ENCODE measurements at places on chromosomes 5 and 9.
A peak's percentile ranks its signal among the peaks of the same experiment; 100 is the strongest.

DNA sequence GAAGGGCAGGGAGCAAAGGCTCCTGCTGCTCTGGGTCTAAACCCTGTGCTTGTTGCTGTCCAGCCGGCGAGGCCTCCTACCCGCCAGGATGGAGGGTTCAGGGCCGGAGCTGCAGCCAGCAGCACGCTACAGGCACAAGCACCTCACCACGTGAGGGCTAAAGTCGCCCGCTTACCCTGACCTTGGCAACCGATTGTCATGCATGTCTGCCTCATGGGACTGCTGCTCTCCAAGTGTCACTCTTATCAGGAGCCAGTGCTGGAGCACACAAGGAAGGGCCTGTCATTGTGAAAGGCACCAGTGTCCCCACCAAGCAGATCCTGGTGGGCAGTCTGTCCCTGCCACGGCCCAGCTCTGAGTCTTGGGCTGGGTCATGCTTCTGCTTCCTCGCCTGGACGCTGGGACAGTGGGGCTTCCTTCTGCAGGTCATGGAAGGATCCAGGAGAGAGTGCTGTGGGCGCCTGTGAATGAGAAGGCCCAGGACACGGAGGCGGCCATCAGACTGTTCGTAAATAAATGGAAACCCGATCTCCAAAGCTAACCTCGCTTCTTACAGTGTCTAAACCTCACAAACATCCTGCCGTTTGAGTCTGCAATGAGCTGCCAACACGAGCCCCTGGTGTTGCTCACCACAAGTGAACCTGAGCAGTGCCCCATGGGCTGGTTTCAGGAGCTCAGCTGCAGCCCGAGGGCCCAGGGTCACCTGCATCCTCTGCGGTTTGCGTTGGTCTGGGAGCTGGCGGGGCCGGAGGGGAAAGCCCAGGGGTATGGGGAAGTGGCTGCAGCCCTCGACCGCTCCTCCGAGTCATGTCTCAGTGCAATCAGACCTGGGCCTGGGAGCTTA lies 58.2 kb upstream of the RXRA start:
- peak; percentile 31 for DNase-seq

GRCh38 chr5:179497636-179498340 lies 52.6 kb upstream of the RUFY1 start:
- DNase-seq: no peak

DNA sequence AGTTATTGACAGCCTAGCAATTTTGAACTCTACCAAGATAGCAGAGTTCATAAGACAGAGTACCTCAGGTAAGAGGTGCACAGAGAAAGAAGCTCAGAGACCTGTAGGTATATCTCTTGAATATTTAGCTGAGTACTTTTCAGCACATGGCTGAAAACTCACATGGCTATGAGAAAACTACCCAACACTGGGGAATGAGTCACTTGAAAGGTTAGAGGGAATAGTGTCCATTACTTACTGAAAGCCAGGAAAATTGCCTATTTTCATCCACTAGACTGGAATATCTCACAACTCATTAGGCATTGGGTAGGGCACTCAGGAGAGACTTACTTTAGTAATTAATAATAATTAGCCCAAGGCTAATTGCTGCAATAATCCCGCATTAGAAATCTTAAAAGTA lies 8.3 kb downstream of the TSLP start:
- DNase-seq: no peak

DNA sequence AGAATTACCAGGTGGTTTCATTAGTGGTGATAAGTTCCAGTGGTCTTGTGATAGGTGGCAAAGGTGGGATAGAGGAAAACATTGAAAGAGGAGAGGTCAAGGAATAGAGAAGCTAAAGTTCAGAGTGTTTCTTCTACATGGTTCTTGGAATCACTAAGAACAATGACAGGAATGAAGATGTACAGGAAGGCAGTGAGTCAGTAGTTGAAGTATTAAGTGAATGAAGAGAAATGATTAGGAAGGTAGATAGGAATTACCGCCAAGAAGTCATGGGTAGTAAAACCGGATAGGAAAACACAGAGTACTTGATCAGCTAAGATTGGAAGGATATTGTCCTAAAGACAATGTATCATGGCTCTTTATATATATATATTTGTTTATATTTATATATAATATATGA lies 37.9 kb upstream of the RASA1 start:
- no peak for DNase-seq

DNA sequence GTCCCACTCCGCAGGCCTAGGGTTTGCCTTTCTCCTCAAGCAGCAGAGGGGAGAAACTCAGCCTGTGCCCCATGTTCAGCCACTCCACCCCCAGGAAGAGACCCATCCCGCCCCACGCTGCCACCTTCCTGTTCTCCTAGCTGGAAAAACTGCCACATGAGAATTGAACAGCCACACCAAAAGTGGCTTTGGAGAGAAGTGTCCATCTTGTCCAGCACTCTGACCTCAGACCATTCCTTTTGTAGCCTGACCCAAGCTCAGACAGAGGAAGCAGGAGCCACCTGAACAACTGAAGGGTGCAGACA lies 8.3 kb upstream of the SLC25A48 start:
- DNase-seq: no peak

DNA sequence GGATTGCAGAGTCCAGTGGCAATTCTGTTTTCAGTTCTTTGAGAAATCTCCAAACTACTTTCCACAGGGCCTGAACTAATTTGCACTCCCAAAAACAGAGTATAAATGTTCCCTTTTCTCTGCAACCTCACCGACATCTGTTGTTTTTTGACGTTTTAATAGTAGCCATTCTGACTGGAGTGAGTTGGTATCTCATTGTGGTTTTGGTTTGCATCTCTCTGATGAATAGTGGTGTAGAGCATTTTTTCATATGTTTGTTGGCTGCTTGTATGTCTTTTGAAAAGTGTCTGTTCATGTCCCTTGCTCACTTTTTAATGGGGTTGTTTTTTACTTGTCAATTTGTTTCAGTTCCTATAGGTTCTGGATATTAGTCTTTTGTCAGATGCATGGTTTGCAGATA lies 72.6 kb downstream of the PALM2AKAP2 start:
- DNase-seq: no peak

- peak; percentile 8 for DNase-seq
Measured at GRCh38 chr5:157100140-157100679, 8.6 kb downstream of the HAVCR2 start.

DNA sequence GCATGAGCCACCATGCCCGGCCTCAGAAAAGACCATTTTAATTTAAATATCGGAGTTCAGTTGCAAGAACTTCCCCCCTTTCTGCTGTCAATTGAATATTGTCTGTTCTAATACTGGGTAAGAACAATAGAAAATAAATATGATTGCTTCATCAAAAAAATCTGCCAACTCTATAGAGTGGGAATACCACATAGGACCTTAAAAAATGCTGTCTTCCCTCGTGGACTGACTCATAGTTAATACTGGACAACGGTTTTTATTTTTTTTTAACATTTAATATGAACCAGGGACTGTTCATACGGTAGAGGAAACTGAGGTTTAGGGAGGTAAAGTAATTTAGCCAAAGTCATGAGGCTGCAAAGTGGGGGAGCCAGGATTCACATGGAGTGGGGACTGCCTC lies 9.7 kb downstream of the ZNF462 start:
- DNase-seq: no peak

DNA sequence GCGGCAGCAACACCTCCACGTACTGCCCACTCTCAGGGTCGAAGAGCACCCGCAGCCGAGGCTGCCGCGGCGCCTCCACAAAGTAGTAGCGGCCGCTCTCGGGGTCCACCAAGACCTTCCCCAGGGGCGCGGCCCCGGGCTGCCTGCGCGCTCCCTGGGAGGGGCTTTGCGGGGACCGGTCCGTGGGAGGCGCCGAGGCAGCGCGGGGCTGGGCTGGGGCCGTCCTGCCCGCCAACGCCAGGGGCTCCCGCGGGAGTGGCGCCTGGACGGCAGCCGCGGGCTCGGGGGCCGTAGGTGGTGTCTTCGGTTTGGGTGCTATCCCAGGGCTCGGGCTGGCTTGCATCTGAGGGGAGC lies 2.6 kb upstream of the MZB1 start:
- no peak for DNase-seq

- no peak for DNase-seq
Measured at GRCh38 chr5:139951296-139951924, 91.7 kb downstream of the NRG2 start.

DNA sequence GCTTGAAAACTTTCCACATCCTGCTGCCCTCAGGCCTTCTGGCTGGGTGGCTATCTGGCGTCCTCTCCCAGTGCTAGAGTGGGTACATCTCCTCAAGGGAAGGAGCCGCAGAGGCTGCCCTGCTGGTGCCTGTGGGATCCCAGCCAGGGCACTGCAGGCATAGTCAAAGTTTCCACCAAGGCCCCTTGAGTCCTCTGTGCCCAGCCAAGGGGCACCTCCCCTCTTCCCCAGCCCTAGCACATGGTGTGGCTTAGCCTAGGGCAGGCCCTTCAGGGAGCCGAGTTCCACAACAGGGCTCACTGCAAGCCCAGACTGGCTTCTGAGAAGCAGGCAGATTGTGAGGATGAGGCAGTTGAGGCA lies 103.2 kb downstream of the RGS3 start:
- DNase-seq: no peak

DNA sequence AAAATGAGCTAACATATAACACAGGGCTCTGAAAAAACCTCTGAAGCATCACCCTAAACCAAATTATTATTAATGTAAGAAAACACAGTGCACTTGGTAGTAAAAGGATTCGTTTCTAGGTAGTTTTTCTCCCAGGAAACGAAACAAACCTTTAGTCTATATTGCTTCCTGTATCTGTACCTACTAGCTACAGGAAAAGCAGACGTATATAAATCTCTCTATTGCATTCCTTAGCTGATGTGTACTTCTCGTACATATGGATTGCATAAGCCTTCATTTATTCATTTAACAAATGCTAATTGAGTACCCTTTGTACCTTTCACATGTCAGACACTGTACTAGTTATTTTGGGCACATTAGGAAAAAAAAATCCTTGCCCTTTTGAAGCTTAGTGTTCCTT lies 85.0 kb upstream of the RASA1 start:
- no peak for DNase-seq

DNA sequence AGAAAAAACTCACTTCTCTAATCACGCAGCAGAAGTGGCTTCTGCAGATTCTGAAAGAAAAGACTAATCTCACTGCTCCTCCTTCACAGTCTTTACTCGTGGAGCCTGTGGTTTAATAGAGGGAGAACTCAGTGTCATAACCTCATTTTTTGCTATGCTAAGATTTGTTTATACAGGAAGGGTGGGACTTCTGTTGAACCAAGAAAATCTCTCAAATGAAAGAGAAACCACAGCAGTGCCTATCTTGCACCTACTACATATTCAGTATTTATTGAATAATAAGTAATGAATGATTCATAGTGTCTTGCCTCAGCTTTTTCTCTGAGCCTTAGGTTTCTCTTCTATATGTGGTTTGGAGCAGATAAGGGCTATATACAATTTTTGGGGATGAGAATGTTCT lies 136.1 kb upstream of the DMAC1 start:
- peak; percentile 32 for DNase-seq

DNA sequence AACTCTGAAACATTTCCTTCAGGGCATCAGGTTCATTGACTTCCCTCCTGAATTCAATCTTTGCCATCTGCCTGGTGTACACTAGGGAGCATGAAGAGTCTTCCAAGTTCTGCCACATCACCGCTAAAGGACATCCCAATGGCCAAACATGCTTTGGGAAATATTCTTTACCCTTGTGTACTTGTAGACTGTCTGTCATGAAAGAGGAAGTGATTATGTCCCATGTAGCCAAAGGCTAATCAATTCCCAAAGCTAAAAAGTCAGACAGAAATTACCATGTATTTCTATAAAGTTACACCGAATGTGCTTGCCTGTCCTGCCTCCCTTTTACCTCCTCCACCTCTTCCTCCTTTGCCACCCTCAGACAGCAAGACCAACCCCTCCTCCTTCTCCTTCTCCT lies 28.9 kb upstream of the RECK start:
- no peak for DNase-seq

DNA sequence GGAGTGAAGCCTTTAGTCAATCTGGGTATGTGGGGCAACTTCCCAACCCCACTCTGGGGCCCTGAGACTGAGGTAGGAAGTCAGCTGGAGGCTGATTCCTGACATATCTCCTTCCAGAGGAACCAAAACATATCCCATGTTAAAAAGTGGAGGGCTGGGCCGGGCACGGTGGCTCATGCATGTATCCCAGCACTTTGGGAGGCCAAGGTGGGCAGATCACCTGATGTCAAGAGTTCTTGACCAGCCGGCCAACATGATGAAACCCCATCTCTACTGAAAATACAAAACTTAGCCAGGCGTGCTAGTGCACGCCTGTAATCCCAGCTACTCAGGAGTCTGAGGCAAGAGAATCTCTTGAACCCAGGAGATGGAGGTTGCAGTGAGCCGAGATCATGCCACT lies 44.0 kb downstream of the CXXC5 start:
- DNase-seq: no peak

- DNase-seq: peak; percentile 52
Measured at GRCh38 chr9:121107881-121108280, 33.1 kb downstream of the CNTRL start.

DNA sequence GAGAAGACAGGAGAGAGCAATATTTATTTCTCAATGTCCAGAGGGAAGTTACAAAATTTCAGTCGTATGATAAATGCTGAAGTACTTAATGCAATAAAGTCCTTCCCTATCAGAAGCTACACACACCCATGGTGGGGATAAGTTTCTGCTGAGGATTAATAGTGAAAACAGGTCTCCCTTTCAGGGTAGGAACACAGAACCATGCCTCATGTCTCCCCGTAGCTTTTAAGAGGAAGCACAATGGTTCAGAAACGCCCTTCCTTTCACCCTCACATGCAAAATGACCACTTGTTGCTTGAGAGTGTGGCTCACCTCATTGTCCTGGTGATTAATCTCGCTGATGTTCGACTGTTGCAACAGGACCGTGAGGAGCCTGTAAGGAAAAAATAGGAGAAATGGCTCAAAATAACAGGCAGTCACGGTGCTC lies 73.6 kb downstream of the ANKRD55 start:
- DNase-seq: peak; percentile 36

- DNase-seq: no peak
Measured at GRCh38 chr9:77486968-77487367, 161.2 kb downstream of the GNA14 start.

DNA sequence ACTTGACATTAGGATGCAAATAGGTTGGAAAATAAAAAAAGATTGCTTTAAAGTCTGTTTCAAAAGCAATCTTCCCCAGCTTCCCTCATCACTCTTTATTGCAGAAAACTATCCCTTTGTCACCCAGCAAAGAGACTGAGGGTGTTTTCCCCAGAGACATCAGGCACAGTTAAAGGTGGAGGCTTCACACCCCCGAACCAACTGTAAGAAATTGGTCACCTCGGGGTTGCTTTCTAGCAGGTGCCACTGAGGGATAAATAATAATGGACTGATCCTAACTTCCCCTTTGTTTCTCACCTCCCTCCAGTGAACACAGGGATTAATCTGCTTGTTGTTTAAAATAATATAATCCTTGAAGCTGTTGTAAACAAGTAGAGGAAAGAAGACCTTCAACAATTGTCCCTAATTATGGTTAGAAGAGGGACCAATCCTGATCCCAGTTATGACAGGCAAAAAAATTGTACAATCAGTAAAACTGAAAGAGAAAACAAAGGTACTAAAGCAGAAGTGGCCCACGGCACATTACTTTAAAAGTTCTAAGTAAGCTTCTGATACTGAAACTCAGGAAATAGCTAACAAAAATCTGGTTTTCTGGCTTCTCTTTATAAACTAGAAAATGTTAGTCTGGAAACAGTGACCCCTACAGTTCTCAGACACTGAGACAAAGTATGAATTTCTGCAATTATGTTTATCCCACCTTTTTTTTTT lies 6.6 kb upstream of the PCSK1 start:
- DNase-seq: no peak

Measured in hematopoietic multipotent progenitor cell treated with erythropoietin and hydrocortisone succinate and interleukin-3 and kit ligand, for 6 days (in vitro differentiated cells).